ENCODE measurements at places on chromosomes 3 and 15.

DNA sequence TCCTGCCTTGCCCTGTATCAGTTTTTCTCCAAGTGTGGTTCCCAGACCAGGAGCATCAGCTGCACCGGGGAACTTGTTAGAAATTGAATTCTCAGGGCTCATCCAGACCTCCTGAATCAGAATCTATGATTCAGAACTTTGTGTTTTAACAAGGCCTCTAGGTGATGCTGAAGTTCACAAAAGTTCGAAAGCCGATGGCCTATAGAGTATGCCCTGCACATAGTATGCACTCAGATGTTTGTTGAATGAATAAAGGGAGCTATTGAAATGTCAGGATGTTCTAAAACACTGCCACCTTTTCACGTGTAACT is 664 bp upstream of the LARP6 start:
- peaks cover 29% of the 10 kb centered on the region for H3K4me1 ChIP-seq
- peak overlapping the region; percentile 50 for H3K4me3 ChIP-seq
- no peaks in the 10 kb centered on the region for H3K27me3 ChIP-seq
- H3K36me3 ChIP-seq: peaks cover 5% of the 10 kb centered on the region

GRCh38 chr15:88166082-88166993 is 90.2 kb downstream of the NTRK3 start:
- no peak overlapping the region for H3K27ac ChIP-seq
- H3K4me1 ChIP-seq: no peaks in the 10 kb centered on the region
- no peak for DNase-seq
- H3K4me3 ChIP-seq: no peak overlapping the region
- H3K27me3 ChIP-seq: no peaks in the 10 kb centered on the region

- H3K36me3 ChIP-seq: no peaks in the 10 kb centered on the region
- no peaks in the 10 kb centered on the region for H3K4me1 ChIP-seq
- H3K27ac ChIP-seq: no peak overlapping the region
- H3K4me3 ChIP-seq: no peak overlapping the region
These were observed 982.2 kb upstream of the SEMA6D start for GRCh38 chr15:46735115-46735514.

- no peaks in the 10 kb centered on the region for H3K36me3 ChIP-seq
- peaks cover 19% of the 10 kb centered on the region for H3K4me1 ChIP-seq
- no peak overlapping the region for H3K27ac ChIP-seq
- H3K27me3 ChIP-seq: no peaks in the 10 kb centered on the region
- no peak overlapping the region for H3K4me3 ChIP-seq
These were observed 124.2 kb downstream of the ASB7 start for GRCh38 chr15:100726421-100727190.

DNA sequence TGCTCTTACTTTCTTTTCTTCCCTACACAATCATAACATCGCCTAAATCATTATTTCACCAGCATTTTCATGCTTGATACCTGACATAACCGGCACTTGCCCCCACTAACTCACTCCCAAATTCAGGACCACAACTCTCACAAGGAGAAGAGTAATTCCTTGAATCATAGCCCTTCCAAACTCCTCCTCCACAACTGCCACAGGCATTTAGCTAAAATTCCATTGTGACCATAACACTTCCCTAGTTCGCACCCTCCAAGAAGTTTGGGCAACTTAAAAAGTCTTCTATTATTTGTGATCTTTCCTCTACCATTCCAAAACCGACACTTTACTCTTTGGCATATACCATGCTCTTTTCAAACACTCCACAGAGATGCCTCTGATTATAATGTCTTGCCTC is 59.4 kb upstream of the XRN1 start:
- H3K27ac ChIP-seq: no peak overlapping the region
- no peaks in the 10 kb centered on the region for H3K4me1 ChIP-seq

DNA sequence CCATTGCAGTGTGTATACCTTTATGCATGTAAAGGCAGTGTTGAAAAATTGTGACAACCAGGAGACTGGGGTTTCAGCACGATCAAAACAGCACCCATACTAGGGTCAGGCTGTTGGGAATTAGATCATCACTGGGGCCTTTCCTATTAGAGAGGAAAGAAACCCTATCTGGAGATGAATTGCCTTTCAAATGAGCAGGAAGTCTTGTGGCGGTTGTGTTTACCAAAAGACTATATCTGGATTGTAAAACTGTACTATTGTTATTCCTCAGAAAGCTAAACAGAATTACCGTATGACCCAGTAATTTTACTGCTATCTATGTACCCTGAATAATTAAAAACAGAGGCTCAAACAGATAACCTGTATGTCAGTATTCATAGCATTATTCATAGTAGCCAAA is 10.1 kb downstream of the UBE2E1 start:
- H3K36me3 ChIP-seq: no peaks in the 10 kb centered on the region
- H3K27ac ChIP-seq: no peak overlapping the region
- DNase-seq: no peak
- H3K27me3 ChIP-seq: no peaks in the 10 kb centered on the region

DNA sequence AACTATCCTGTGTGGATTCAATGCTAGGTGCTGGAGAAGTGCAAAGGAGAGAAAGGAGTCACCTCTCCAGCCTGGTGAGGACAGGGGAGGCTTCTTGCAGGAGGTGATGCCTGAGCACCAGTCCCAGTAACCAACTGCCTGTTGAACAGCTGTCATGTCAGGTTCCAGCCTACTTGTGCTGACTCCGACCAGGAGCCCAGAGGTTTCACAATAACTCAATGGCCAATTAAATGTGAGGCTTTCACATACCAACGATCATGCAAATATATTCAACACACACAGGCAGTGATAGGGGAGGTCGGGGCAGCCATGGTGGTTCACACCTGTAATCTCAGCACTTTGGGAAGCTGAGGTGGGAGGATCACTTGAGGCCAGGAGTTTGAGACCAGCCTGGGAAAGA is 7.7 kb downstream of the SORD start:
- H3K27me3 ChIP-seq: no peaks in the 10 kb centered on the region
- DNase-seq: no peak
- H3K36me3 ChIP-seq: no peaks in the 10 kb centered on the region
- H3K4me1 ChIP-seq: no peaks in the 10 kb centered on the region
- no peak overlapping the region for H3K4me3 ChIP-seq

DNA sequence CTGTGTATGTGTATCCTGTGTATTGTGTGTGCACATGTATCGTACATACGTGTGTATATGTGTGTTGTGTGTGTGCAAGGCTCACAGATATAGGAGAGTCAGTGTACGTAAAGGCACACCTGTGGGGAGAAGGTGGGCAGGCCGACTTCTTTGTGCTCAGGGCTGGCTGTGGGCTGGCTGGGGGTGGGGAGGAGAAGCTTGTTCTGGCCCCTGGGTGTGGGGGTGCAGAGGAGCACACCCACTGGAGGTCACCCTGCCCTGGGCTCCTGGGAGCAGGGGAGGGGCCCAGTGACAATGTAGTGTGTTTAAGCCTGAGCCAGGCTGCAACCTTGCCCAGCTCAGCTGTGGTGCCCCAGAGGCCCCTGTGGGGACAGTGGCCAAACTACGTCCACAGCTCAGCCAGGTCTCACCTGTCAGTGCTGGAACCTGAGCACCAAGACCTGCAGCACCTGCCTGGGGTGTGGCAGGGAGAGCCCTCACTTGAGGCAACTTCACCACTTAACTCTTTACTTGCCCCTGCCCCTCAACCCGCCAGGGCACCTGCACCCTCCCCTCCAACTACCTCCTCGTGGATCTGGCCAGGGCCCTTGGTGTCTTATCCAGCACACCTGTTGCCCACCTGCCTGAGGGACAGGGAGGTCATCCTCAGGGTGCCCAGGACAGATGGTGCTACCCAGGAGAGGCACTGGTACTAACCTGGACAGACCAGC is 2.6 kb upstream of the HHATL start:
- H3K4me3 ChIP-seq: no peak overlapping the region
- no peaks in the 10 kb centered on the region for H3K4me1 ChIP-seq
- H3K27me3 ChIP-seq: no peaks in the 10 kb centered on the region
- H3K27ac ChIP-seq: no peak overlapping the region
- DNase-seq: no peak

GRCh38 chr15:63457379-63457778 is 47.0 kb upstream of the USP3 start:
- DNase-seq: no peak
- peaks cover 3% of the 10 kb centered on the region for H3K27me3 ChIP-seq
- no peak overlapping the region for H3K4me3 ChIP-seq
- no peak overlapping the region for H3K27ac ChIP-seq

- H3K4me1 ChIP-seq: no peaks in the 10 kb centered on the region
- no peaks in the 10 kb centered on the region for H3K27me3 ChIP-seq
- no peak overlapping the region for H3K4me3 ChIP-seq
- no peaks in the 10 kb centered on the region for H3K36me3 ChIP-seq
- no peak overlapping the region for H3K27ac ChIP-seq
These were observed 40.2 kb downstream of the ROBO2 start for GRCh38 chr3:77079988-77080610.

GRCh38 chr3:185490241-185490640 is 8.6 kb downstream of the TMEM41A start:
- no peaks in the 10 kb centered on the region for H3K27me3 ChIP-seq
- no peak overlapping the region for H3K4me3 ChIP-seq

DNA sequence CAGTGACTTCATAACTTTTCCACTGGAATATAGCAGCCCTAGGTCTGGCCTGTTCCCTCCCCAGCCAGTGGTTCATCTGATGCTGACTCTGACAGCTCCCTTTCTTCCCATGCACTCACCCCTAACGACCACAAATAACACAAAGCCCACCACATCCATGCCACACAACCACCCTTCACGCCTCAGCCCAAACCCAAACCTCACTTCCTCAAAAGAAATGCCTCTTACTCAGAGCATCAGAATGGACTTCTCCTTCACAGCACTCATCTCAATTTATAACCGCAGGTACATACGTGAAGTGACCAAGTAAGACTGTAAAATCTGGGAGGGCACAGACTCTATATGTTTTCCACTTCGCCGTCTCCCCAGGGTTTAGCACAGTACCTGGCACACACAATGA is 1.1 kb downstream of the RBSN start:
- peak overlapping the region; percentile 95 for H3K27ac ChIP-seq
- H3K4me1 ChIP-seq: peaks cover 5% of the 10 kb centered on the region
- H3K4me3 ChIP-seq: peak overlapping the region; percentile 74
- H3K36me3 ChIP-seq: peaks cover 8% of the 10 kb centered on the region

DNA sequence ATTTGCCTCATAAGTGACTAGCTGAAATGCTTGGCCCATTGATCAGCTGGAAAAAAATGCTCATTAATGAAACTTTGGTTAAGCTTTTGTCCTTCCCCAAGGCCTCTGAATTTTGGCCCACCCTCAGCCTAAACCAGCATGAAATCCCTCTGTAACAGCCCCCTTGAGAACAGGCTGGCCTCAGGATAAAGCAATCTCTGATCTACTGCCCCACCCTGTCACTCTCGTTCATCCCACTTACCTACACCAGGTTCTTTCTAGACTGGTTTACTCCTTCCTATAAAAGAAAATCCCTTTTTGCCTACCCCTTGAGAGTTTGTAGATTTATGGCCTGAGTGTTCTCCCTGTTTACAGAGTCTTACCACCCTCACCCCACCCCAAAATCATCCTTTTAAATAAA is 3.4 kb upstream of the AEN start:
- no peak overlapping the region for H3K27ac ChIP-seq
- H3K36me3 ChIP-seq: no peaks in the 10 kb centered on the region
- peaks cover 4% of the 10 kb centered on the region for H3K4me1 ChIP-seq
- DNase-seq: no peak
- no peaks in the 10 kb centered on the region for H3K27me3 ChIP-seq

GRCh38 chr3:39282057-39282456 is 2.2 kb upstream of the CX3CR1 start:
- H3K4me1 ChIP-seq: no peaks in the 10 kb centered on the region
- no peak for DNase-seq
- no peaks in the 10 kb centered on the region for H3K27me3 ChIP-seq
- H3K4me3 ChIP-seq: no peak overlapping the region
- no peaks in the 10 kb centered on the region for H3K36me3 ChIP-seq

- no peak for DNase-seq
- H3K27me3 ChIP-seq: no peaks in the 10 kb centered on the region
- H3K36me3 ChIP-seq: no peaks in the 10 kb centered on the region
These were observed 1.1 kb downstream of the OR4F6 start for GRCh38 chr15:101804375-101804774.

DNA sequence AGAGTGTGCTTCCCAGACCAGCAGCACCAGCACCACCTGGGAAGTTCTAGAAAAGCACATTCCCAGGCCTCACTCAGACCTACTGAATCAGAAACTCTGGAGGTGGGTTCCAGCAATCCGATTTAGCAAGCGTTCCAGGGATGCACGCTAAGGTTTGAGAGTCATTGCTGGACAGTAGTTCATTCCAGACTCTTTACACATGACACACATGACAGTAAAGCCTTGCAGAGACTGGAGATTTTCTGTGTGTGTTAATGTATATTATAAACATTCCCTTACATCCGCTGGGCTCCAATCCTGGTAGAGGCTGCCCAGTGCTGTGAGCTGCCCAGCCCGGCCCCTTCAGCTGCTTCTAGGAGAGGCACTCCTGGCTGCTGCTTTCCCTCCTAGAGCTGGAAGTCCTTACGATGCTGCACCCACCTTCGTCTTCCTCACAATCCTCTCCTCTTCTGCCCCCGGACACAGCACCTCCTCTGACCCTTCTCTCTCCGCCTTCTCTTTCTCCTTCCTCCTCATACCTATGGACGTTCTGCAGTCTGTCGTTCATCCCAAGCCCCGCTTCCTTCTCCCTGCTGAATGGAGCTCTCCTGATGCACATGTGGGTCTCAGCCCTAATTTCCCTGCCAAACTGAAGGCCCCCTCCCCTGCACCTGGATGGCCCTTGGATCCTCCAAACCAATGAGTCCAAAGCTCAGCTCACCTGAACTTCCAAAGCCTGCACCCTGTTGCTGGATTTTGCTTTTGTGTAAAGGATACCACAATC is 44.4 kb downstream of the ITGA11 start:
- peaks cover 6% of the 10 kb centered on the region for H3K27me3 ChIP-seq
- no peak overlapping the region for H3K27ac ChIP-seq
- DNase-seq: no peak
- H3K4me1 ChIP-seq: peaks cover 20% of the 10 kb centered on the region
- no peaks in the 10 kb centered on the region for H3K36me3 ChIP-seq

GRCh38 chr3:193744048-193744821 is 151.2 kb downstream of the OPA1 start:
- no peaks in the 10 kb centered on the region for H3K36me3 ChIP-seq
- DNase-seq: peak; percentile 36
- peaks cover 4% of the 10 kb centered on the region for H3K27me3 ChIP-seq
- H3K4me1 ChIP-seq: no peaks in the 10 kb centered on the region
- no peak overlapping the region for H3K27ac ChIP-seq
- H3K4me3 ChIP-seq: no peak overlapping the region

- H3K4me3 ChIP-seq: no peak overlapping the region
- H3K27me3 ChIP-seq: no peaks in the 10 kb centered on the region
- peaks cover 3% of the 10 kb centered on the region for H3K4me1 ChIP-seq
- no peaks in the 10 kb centered on the region for H3K36me3 ChIP-seq
- H3K27ac ChIP-seq: no peak overlapping the region
These were observed 57.6 kb downstream of the GALK2 start for GRCh38 chr15:49227602-49228001.
